Left renal pelvis (tissue), 4 donors: ENCODE measurements at places on chromosomes 16 and 17.

DNA sequence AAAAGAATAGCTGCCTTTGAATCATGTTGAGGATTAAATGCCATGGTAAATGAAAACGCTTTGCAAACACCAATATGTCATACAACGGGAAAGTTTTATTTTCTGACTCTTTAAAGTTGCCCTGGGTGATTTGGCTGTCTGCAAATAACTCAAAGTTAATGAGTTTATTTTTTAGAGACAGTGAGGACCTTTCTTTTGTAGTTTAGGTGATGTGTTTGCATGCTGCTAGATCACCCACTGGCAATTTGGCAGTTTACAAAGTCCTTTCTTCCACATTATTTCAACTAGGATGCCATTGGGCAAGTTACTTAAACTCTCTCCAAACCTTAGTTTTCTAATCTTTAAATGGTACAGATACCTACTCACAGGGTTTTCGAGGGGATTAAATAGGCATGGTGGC is 37.8 kb downstream of the GDE1 start:
- no peak for DNase-seq

GRCh38 chr17:68775318-68775717 is 174.2 kb upstream of the FAM20A start:
- DNase-seq, result no peak

GRCh38 chr16:80230328-80231120 is 310.3 kb upstream of the DYNLRB2 start:
- DNase-seq, result no peak

GRCh38 chr16:12336141-12336540 is 359.6 kb downstream of the SNX29 start:
- no peak for DNase-seq

DNA sequence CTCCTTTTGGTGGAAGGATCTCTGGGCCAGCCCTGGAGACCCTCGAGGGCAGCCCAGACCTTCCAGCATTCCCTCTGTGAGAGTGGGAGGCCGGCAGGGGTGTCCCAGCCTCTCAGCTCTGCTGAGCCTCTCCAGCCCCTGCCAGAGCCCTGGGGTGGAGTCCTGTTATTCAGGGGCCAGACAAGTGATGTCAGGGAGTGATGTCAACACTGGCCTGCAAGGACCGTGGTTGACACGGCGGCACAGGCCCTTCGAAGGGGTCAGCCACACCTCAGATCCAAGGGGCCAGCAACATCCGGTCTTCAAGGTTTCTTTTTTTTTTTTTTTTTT is 231.2 kb downstream of the KATNIP start:
- DNase-seq, result no peak

DNA sequence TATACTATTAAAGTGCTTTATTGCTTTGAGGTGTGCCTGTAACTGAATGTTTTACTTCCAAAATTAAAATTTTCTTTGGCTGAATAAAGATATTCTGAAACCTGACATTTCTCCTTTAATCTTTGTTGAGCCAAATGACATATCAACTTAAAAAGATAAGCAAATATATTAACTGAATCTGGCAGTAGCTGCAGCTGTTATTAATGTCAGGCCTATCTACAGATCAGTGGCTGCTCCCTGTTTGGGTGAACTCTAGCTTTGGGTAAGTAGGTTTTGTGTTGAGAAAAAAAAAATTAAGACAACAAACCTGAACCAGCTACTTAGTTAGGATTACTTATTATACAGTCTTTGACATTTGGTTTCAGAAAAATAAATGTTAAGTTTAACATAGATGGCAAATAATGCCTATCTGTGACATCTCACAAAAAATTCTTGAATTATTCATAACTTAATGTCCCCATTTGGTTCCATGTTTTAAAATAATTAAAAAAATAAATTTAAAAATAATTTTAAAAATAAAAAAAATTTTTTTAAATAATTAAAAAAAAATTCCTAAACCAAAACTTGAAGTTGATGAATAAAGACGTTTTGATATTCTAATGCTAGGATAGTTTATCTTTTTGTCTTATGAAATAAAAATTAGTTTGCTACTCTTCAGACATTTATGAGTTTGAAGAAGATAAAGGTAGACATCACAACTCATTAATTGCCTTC is 19.8 kb downstream of the CPD start:
- no peak for DNase-seq

GRCh38 chr17:80277751-80278671 is 17.4 kb downstream of the RNF213 start:
- no peak for DNase-seq

- no peak for DNase-seq
These were observed 28.5 kb upstream of the KDM8 start for GRCh38 chr16:27174798-27175197.

DNA sequence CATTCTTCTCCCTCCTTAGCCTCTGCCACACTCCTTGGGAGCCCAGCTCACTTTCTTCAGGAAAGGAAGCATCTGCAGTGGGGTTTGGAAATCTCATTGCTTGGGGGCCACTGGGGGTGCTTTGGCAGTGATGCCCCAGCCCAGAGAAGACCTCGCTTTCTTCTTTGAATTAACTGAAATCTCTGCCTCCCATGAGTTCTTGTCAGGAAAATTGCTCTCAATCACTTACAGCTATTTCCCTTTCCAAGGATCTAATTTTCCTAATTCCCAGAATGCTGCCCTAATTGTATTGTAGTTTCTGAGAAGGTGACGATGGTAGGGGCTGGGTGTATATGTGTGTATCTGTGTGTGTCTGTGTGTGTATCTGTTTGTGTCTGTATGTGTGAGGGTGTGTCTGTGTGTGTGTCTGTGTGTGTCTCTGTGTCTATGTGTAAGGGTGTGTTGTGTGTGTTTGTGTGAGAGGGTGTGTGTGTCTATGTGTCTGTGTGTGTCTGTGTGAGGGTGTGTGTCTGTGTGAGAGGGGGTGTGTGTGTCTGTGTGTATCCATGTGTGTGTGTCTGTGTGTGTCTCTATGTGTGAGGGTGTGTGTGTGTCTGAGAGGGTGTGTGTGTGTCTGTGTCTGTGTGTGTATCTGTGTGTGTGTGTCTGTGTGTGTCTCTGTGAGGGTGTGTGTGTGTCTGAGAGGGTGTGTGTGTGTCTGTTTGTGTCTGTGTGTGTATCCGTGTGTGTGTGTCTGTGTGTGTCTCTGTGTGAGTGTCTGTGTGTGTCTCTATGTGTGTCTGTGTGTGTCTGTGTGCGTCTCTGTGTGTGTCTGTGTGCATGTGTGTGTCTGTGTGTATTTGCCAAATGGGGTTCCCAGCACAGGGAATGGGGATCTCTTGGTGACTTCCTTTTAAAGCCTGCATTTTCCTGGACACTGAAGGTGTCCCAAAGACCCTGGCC is 83.5 kb upstream of the DNAJA2 start:
- no peak for DNase-seq

- no peak for DNase-seq
These were observed 44.0 kb upstream of the YPEL2 start for GRCh38 chr17:59287452-59287851.

DNA sequence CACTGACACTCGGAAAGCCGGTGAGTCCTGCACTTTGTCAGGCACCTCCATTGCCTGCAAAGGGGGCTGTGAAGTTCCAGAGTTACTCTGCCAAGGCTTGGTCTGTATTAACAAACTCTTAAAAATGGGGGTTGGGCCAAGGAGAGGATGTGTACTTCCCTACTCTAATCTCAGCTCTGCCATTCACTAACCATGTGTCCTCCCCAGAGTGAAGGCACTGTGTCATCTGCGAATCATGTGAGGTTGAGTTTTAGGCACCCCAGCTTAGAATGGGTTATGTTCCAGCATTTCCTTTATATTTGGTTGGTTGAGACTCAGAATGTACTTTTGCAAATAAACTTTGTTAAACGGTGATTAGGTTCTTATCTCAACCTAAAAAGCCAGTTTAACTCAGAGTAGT is 24.9 kb downstream of the ERCC4 start:
- no peak for DNase-seq

DNA sequence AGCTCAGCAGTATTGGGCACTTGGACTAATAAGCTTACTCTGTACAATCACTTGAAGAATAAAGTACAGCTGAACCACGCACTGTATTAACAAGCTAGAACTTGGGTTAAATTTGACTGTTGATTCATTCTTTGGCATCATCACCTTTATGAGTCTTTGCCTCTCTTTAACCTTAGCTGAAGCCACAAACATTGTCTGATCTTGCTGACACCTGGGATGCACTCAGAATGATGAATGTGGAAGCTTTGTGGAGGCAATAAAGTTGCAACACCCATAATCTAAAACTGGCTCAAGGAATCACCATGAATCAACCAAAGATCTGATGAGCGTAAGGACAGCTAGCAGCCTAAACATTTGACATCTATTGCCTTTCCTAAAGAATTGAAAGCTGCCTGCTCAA is 590.6 kb upstream of the SOX9 start:
- DNase-seq, result no peak

DNA sequence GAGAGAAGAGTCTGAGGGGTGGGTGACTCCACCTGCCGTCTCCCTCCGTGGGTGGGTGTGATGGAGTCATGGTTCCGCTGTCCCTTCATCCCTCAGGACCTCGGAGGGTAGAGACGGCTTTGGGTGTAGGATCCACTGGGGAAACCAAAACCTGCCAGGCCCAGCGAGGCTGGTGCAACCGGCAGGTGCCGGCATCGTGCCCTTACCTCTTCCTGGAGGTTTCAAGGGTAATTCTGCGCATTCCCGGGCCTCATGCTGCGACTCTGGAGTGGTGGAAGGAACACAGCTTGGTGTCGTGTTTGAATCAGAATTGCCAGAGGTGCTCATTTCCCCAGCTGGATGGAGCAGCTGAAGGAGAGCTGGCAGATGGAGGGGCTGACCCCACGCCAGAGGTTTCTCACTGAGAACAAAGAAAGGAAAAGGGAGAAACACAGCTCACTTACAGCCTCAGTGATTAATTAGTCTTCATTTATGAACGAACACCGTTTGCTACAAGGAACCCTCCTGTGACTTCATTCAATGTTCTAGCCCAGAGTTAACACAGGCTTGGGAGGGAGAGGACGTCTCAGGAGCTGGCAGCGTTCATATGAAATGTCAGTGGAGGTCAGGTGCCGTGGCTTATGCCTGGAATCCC is 16.3 kb upstream of the ATP2A3 start:
- no peak for DNase-seq
